ENCODE measurements at places on chromosomes 7 and 10.

- DNase-seq, result no peak
Observed at GRCh38 chr10:86670290-86670811, 2.0 kb downstream of the LDB3 start.

DNA sequence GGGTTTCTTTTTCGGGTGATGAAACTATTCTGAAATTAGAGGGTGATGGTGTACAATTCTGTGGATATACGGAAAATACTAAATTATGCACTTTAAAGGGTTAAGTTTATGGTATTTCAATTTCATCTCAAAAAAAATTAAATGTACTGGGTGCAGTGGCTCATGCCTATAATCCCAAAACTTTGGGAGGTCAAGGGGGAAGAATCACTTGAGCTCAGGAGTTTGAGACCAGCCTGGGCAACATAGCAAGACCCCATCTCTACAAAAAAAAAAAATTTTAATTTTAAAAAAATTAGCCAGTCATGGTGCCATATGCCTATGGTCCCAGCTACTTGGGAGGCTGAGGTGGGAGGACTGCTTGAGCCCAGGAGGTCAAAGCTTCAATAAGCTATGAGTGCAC is 57.0 kb downstream of the SMURF1 start:
- no peak for DNase-seq

GRCh38 chr7:67566101-67566500 is 569.5 kb downstream of the TYW1 start:
- DNase-seq, result no peak

DNA sequence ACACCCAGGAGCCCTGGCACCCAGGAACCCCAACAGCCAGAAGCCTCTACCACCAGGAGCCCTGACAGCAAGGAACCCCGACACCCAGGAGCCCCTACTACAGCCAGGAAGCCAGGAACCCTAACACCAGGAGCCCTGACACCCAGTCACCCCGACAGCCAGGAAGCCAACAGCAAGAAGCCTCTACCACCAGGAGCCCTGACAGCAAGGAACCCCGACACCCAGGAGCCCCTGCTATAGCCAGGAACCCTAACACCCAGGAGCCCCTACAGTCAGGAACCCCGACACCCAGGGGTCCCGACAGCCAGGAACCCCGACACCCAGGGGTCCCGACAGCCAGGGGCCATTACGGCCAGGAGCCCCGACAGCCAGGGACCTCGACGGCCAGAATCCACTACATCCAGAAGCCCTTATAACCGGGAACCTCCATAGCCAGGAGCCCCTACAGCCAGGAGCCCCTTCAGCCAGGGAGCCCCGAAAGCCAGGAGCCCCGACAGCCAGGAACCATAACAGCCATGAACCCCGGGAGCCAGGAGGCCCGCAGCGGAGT is 440 bp upstream of the GLRX3 start:
- no peak for DNase-seq

DNA sequence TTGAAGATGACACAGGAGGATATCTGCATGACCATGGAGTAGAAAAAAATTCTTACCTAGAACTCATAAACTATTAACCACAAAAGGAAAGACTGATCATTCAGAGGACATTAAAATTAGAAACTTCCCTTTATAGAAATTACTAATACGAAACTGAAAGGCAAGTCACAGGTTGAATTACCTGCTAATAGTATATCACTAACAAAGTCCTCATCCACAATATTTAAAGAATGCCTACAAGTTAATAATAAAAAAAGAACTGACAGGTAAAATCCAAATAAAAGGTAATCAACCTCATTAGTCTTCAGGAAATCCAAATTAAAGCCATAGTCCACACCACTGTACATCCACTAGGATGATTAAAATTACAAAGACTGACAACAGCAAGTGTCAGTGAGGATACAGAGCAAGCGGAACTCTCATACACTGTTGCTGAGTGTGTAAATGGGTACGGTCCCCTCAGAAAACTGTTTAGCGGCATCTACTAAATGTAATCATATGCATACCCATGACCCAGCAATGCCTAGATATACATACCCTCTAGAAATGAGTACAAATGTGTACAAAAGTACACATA is 71.2 kb downstream of the ARHGAP21 start:
- DNase-seq, result no peak

DNA sequence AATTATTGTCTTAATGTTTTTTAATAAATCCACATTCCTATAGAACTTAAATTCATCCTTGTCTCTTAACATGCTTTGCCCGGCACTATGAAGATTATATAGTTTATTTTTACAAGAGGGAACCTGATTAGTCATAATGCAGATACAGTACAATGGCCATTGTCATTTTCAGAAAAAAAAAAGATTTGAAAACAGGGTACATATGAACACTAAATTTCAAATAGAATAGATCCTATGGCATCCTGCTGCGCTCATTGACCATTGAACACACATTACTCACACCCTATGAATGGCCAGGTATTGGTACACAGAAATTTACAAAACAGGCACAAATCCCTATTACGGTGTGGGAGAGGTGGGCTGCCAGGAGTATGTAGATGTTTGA is 2.0 kb upstream of the KLF6 start:
- DNase-seq, result no peak

- no peak for DNase-seq
Observed at GRCh38 chr7:45646207-45646821, 72.1 kb downstream of the ADCY1 start.

DNA sequence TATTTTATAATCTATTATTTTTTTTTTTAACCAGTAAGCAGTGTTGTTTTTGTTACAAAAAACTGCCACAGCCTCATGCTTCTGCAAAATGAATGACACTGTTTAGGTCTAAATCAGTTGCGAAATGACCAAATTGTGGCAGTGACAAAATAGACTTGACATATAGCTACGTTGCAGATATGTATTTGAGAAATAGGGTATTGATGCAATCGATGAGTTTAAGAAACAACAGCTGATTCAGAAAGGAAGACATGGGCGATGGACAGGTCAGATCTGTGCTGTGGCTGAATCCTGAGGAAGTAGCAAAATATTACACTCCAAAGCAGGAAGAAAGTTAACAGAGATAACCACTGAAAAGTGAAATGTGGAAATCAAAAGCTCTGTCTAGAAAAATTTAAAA is 89.0 kb upstream of the STEAP4 start:
- no peak for DNase-seq

GRCh38 chr7:47253650-47254080 is 328.2 kb downstream of the TNS3 start:
- DNase-seq, result peak; percentile 41

DNA sequence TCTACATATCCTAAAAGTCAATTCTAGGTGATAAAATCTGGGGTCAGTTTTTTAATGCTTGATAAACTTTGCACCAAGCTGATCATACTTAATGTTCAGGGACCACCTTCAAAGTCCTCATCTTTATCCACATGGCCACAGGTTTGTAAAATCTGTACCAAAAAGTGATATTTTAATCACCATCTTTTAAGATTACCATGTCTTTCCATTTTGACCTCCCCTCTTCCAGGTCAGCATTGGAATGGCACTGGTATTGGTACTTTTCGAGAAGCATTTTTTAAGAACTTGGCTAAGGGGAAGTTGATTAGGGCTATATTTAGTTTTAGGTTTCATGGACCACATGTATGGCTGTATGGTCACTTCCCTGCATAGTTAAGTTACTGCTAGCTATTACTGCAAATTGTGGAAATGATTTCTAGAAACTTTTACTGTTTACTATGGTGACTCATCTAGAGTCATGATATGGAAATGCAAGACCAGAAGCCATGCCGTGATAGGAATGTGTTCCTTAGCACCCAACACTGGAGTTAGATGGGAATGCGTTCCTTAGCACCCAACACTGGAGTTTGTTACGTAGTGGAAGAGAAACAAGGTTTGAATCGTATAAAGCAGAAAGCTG is 50.8 kb upstream of the ABLIM1 start:
- DNase-seq, result no peak

DNA sequence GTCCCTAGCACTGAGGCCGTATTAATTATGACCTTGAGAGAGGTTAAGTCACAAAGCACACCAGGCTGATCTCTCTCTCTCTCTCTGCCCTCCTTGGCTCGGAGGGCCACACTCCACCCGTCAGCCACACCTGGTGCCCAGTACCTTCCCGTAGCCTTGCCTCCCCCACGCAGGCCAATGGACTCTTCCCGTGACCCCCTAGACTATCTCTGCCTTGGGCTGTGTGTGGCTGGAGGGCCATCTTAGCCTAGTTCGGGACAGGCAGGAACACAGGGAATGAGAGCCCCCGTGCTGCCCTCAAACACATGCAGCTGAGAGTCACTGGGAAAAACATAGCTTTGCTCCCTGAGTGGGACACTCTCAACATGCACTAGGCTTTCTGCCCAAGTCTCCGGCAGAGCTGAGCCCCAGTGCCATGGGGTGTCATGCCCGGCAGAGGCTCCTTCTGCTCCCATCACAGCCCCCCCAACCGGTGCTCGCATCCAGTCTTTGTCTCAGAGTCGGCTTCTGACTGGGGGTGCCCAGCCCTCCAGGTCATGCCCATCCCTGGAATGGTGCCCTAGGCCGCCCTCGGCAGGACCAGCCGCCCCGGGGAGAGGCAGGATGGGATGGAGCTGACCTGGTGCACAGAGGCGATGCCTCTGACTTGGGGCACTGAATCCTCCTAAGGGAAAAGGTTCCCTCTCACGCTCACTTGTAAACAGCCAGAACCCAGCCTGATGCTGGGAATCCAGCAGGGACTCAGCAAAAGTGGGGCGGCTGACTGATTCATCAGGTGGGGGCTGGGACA is 63.0 kb downstream of the TCERG1L start:
- no peak for DNase-seq

- peak; percentile 36 for DNase-seq
Observed at GRCh38 chr10:79128923-79129305, 60.1 kb downstream of the ZMIZ1 start.

DNA sequence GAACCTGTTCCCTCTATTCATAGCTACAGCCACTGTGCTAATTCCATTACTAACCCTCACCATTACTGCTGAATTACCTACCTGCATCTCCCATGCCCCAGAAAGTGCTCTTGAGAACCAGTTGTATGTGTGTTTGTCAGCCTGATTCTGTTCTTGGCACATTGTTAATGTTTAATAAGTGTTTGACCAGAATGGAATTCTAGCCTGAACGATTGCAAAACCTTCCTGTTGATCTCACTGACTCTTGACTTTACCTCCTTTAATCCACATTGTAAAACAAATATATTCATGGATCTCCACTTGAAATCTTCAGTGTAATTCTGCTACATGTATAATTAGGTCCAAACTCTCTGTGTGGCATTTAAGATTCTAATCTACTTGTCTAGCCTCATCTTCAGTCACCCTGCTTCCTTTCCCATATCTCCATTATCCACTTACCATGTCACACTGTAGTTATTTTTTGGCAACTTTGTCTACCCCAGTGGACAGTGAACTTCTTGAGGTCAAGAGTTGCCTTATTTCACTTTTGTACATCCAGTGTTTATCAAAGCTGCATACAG is 4.9 kb downstream of the ZNF277 start:
- DNase-seq, result no peak

GRCh38 chr10:130557181-130557845 is 421.1 kb downstream of the GLRX3 start:
- DNase-seq, result no peak

DNA sequence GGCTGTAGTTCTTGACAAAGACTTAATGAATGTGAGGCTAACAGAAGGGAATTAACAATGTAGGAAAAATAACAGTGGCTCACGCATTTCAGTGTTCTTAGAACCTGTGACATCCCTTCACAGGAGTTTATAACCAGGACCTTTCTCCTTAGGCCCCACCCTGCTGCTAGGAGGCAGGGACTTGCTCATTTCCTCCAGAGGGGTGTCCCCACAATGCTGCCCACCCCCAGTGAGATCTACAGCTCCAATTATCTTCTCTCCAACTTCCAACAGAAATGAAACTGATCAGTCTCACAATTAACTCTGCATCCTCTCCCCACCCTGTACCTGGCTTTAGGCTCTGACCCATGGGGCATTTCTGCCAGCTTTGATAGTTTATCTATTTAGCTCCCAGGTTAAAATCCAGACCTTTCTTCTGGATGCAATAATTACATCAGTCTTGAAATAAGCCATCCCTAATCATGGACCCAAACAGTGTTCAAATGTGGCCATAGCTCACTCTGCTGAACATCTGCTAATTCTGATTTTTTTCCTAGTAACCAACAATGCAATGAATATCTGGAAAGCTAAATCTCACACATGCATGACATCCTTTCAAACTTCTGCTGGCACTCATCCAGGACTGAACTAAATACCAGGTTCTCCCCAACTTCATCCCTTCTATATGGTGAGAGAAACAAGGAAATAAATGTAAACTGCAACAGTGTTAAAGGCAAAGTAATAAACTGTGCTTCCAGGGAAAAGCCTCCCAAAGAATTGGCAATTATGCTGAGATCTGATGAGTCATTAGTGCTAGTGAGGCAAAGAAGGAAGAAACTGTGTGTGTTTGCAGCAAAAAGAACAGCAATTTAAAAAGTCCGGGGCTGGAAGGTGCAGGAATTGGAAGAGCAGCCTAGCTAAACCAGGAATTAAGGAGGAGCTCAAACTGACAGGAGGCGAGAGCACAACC is 64.6 kb downstream of the HERPUD2 start:
- peak; percentile 24 for DNase-seq

GRCh38 chr7:106234425-106234824 is 50.4 kb downstream of the NAMPT start:
- no peak for DNase-seq

GRCh38 chr7:105330526-105330925 is 58.2 kb downstream of the SRPK2 start:
- no peak for DNase-seq

DNA sequence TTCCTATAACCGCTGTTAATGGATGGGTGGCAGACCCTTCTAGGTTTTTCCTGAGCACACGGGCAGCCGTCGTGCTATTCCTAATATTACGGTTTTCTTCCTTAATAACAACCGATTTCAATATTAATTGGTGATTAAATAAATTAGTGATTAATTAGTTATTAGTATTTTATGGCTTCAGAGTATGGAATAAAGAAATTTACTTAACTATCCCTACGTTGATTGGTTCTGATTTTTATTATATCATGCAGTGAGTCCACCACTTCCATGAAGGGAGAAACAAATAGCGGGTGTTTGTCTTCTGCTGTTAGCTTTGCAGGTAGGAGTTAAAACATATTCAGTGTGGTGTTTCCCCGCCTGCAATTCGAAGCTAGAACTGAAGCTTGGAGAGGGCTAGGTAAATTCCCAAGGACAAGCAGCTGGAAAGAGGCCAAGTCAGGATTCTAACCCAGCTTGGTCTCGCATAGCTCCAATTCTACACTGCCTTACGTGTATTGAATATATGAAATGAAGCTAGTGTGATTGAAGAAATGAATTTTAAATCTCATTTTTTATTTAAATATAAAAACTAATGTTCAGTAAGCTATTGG is 928 bp upstream of the CSTF2T start:
- DNase-seq, result no peak

- no peak for DNase-seq
Observed at GRCh38 chr7:142833174-142834048, 21.5 kb upstream of the EPHB6 start.

All from BE2C (cell line).